ENCODE measurements at places on chromosomes 7 and 10.

- no peak for DNase-seq
These were observed 169.7 kb upstream of the PPP1R3A start for GRCh38 chr7:114088470-114088940.

- DNase-seq = no peak
These were observed 29.0 kb downstream of the FOXK1 start for GRCh38 chr7:4711093-4711492.

GRCh38 chr7:25789701-25790640 is 362.0 kb upstream of the NFE2L3 start:
- peak; percentile 46 for DNase-seq

DNA sequence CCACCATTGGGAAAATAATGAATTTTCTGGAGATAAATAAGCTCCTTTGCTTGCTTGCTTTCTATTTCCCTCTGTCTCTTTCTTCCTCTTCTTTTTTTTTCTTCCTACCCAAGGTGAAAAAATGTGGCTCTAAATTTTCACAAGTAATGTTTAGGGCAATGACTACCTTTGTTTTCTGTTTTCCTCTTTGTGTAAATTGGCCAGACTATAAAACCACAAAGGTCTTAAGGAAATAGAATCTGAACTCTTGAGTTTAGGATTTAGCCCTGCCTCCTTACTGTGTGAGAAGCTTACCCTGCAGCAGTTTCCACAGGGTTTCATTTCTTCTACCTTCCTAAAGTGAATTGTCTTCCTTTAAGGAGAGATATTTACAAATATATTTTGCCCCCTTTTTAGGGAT is 330.4 kb downstream of the ARL4A start:
- peak; percentile 43 for DNase-seq

GRCh38 chr10:112208292-112208691 is 24.7 kb upstream of the GPAM start:
- DNase-seq = no peak
